ENCODE measurements at places on chromosomes 5 and 9. TPM values are rescaled to one million over a fixed set of nuclear protein-coding genes. Genes with fewer than 3 reads are reported as not detected.

The KCNIP1 gene
- not detected for total RNA-seq

The TNFSF8 gene
- 68.6 TPM for total RNA-seq

The ZFP2 gene
- total RNA-seq: 0.69 TPM

- no peak for DNase-seq
Measured at GRCh38 chr9:133576031-133576874, 32.9 kb downstream of the FAM163B start.

DNA sequence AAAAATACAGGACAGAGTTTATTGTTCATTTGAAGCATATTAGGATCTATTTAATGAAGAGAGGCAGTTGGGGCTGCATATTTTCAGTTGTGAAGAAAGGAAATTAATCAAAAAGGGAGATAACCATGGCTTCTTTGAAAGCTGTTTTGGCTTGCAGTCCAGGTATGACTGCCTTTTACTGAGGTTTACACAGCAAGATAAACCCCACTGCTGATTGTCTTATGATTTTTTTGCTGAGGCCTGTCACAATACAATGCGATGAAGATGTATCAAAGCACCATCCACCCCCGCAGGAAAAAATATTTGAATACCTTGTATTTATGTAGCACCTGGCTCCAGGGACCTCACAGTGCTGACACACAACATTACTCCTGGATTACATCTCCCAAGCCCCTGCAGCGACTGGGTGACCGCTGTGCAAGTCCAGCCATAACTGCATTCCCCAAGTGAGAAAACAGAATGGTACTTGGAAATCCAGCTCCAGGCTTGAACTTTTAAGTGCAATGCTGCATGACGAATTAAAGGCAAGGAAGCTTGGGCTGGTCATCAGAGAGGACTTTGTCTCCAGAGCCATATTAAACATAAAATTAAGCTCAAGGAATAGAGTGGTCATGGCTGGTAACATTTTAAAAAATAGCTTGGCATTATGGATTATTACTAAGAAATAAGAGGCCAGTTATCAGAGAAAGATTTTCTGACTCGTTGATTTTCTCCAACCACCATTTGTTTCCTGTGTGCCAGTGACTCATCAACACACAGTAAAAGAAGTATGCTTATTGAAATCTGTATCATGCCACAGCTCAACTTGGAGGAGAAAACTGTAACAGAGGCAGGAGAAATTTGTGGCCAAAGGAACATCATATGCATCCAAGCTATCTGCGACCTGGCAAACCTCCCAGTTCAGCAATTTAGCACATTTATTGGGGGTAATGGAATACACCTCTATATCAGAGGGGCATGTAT, 374.2 kb downstream of the MAN2A1 start:
- DNase-seq: no peak

DNA sequence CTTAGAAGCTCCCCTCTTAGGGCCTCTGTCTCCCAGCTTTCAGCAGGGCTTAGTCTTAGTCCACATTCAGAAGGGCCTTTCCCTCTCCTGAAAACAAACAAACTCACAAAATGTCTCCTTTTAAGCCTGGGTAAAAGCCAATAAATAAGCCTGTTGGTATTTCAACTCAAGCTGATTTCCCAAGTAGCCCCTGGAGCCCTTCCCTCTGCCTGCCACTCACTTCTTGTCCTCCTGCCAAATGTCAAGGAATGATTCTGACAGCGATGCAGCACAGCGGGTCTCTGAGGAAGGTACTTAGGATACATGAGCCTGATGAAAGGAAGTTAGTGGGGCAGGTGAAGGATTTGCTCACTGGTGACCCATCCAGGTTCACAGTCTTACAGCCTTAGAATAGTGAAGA, 210.5 kb downstream of the PJA2 start:
- DNase-seq: no peak

GRCh38 chr9:75962013-75962661, 71.7 kb downstream of the PCSK5 start:
- DNase-seq: no peak

- no peak for DNase-seq
Measured at GRCh38 chr5:155772009-155772662, 554.8 kb upstream of the SGCD start.

- DNase-seq: no peak
Measured at GRCh38 chr9:103364753-103365152, 369.6 kb downstream of the CYLC2 start.

DNA sequence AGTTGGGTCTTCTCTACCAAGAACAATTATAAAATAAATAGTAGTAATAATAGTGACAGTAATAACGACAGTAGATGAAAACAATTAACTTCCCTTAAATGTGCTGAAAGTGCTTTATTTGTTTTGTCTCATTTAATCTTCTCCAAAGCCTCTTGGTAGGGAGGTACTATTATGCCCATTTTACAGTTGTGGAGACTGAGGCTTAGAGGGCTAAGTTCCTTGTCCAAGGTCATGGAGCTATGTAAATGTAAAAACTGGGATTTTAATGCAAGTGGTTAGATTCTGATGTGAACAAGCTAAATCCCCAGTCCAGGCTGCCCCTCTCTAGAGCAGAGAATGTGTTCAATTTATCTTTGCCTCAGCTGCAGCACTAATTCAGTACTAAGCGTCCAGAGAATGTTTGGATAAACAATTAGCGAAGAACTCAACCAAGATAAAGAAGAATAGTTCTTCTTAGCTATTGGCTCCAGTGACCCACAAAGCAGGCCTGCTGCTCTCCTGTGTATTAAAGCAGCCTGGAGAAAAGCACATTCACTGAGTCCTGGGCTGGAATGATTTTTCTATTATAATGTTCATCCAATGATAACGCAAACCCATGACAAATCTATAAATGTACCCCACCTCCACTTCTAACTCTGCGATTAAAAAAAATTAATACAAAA, 68.8 kb downstream of the NPR3 start:
- DNase-seq: no peak

Measured in T-cell (primary cell).